Activated naive CD4-positive, alpha-beta T cell treated with anti-CD3 and anti-CD28 coated beads, Interleukin-2, amount 10 ng/mL, durations not matched to agents 5 hours and 36 hours (primary cell): ENCODE measurements at places on chromosomes 16 and 17. TPM values are rescaled to one million over a fixed set of nuclear protein-coding genes. Genes with fewer than 3 reads are reported as not detected.

Gene ARHGDIG
- total RNA-seq, result not detected

Gene ACSM5
- not detected for total RNA-seq

Gene CACNG5
- total RNA-seq, result not detected

Gene ADAM11
- 0.33 TPM for total RNA-seq

Gene IL17C
- not detected for total RNA-seq

Gene CNTNAP4
- not detected for total RNA-seq

Gene SP6
- 0.12 TPM for total RNA-seq

Gene CACNA1G
- not detected for total RNA-seq

Gene PYCARD
- 96.9 TPM for total RNA-seq
